Adipocyte (in vitro differentiated cells): ENCODE measurements at places on chromosomes 1 and 21.

DNA sequence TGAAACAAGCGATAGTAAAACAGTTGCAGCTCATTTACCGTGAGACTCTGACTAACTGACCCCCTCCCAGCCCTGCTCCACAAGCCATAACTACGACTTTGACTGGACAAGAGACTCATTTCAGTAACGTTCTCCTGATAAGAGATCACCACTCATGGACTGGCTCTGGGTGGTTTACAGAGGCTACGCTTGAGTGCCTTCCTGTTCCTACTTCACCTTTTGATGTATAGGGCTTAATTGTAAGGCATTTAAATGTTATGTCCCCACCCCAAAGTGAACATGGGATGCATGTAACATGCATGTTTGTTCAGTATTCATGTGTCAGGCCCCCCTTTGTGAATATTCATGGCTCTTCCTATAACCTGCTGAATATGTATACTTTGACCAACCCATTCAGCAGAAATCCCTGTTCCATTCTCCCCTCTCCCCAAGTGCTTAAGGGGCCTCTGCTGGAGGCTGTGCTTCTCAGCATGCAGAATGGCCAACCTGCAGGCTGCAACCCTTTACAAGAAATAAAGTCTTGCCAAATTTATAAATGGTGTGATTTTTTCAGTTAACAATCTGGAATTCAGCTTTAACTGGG lies 50.7 kb upstream of the SPOCD1 start:
- DNase-seq: no peak

DNA sequence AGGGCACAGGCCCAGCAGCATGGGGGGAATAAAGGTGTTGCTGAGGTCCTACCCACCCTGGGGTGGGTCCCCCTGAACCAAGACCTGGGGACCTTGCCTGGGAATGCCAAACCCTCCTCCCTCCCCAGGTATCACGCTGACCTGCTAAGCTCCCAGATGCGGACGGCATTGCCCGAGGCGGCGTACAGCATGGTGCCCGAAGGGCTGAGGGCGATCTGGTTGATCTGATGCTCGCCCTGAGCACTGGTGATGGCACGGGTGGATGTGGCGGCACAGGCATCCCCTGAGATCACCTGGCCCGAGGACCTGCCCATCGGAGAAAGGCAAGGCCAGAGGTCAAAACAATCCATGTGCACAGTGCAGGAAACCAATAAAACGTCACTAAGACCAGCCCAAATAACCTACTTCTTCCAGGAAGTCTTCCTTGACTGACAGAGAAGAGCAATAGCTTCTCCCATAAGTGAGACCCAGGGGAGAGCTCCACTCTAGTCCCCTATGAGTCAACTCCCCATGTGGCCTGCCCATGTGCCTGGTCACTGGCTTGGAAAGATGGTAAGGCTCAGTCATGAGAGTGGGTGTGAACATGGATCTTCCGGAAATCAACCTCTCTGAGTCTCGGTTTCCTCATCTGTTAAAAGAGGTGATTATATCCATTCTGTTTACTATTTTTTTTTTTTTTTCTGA lies 46.3 kb downstream of the KIF21B start:
- no peak for DNase-seq

- DNase-seq: no peak
Observed at GRCh38 chr1:230786385-230786753, 39.2 kb downstream of the CAPN9 start.

- DNase-seq: no peak
Observed at GRCh38 chr1:212259693-212260480, 25.3 kb upstream of the PPP2R5A start.

DNA sequence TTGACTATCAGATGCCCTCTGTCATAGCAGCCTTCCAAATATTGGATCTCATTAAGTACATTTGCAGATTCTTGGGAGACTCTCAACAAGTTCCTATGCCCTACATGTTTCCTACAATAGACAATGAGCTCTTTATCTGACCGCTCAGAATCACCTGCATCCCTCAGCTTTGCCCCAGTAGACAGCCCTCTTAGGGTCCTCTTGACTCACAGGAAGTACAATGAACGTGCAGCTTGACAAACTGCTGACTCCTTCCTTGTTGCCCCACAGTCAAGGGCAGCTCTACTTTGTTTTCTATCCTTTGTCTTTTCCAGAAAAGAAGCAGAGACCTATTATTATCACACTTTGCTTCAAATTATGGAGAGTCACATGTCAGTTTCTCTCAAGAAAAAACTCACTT lies 27.6 kb downstream of the SLC44A5 start:
- DNase-seq: no peak

DNA sequence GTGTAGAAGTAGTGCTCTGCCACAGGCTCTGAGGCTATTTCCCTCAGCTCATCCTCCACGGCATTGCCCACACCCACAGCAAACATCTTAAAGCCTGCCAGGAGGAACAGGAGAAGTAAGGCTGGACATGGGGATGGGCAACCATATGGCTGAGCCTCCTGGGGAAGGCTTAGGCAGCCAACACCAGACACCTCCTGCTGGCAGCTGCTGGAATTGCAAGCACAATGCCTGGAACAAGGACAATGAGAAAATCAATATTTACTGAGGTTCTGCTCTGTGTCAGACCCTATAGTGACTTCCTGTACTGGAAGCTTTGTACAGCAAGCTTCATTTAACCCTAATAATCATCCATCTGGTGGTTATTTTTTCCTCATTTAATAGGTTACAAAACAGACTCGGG lies 8.2 kb downstream of the MATN1 start:
- no peak for DNase-seq

- no peak for DNase-seq
Observed at GRCh38 chr1:198678301-198678836, 39.5 kb downstream of the PTPRC start.
